ENCODE measurements at places on chromosomes 7 and 10.

DNA sequence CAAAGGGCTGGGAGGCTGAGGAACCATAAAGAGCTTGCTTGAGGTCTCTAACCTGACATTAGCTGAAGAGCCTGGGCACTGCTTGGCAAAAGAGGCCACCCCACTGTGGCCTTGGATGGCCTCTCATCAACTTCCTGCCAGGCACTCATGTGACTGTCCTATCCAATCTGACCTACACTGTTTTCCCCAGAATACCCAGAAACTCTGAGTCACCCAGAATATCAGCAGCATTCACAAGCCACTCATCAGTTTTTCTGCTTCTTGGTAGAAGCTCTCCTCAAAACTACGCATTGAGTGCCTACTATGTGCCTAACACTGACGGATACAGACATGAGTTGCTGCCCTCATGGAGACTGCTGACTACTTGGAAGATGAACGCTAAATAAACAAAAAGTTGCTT lies 4.1 kb upstream of the NT5C2 start:
- DNase-seq = peak; percentile 84

DNA sequence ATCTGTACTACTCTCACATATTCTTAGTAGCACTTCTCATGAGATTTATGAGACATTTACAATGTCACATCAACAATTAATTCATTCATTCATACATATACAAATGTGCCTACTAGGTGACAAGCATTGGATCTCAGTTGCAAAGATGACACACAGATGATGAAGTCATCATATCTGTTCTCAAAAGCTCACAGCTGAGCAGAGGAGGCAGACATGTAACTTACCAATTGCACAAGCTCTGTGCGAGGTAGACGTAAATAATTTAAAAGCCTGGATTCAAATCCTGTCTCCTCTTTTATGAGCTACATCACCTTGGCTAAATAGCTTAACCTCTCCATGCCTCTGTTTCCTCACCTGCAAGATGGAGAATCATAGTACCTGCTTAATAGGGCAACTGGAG lies 109.4 kb upstream of the FAM133B start:
- no peak for DNase-seq

GRCh38 chr7:74572301-74572979 lies 85.1 kb upstream of the GTF2I start:
- no peak for DNase-seq

DNA sequence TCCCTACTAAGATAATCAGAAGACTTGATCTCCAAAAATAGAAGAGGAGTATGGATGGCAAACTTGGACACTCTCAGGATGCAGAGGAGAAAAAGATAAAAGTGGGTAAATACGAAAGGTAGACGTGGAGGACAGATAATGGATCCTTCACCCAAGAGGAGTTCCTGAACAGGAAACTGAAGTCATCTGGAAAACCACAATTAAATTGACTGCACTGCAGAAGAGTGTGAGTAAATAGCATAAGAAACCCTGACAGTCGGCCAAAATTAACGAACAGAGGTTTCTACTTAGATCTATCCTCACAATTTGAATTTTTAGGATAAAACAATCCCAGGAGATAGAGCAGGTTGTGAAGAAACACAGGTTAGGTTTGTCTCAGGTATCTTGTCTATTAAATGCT lies 70.5 kb downstream of the SDK1 start:
- no peak for DNase-seq

- peak; percentile 26 for DNase-seq
These were observed 5.6 kb downstream of the LRRTM3 start for GRCh38 chr10:66931340-66931948.

DNA sequence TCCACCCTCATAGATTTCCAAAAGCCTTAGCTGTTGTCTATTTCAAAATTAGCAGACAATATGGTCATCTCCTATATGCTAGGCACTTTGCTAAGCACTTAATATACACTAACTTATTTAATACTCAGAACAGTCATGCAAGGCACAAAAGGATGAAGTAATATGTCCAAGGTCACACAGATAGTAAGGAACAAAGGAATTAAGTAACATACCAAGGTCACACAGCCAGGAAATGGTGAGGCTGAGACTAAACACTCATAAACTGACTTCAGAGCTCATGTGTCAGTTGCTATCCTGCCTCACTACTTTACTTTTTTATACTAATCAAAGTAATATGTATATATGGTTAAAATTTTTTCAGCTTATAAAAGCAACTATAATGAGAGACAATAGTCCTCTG lies 23.6 kb upstream of the HIBADH start:
- no peak for DNase-seq

DNA sequence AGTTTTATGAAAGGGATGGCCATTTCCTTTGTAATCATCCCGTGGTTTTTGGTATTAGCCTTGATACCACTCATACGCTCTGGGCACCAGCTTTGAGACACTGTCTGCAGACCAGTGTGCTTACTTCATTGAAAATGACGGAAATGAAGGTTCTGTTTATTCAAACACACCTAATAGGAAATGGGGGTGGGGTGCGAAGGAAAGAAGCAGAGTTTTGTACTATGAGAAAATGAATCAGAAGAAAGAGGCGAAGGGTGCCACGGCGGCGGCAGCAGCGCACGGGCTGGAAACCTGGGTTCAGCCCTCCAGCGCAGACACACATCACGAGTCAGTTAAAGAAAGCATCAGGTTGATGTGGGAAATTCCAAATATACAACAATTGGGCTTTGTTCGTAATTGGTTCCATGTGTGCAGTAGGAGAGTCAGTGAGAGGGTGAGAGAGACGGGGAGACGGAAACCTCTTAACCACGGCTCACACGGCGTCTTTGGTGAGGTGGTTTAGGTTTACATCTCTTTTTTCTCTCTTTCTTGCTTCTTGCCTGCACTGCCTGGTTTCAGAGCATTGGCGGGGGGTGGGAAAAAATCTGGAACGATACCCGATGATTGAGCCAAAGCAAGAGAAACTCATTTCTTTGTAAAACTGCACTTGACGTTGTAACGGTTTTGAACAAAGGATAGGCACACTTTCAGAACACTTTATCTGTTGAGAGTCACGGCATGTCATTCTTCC lies 321.2 kb downstream of the FRMD4A start:
- no peak for DNase-seq

DNA sequence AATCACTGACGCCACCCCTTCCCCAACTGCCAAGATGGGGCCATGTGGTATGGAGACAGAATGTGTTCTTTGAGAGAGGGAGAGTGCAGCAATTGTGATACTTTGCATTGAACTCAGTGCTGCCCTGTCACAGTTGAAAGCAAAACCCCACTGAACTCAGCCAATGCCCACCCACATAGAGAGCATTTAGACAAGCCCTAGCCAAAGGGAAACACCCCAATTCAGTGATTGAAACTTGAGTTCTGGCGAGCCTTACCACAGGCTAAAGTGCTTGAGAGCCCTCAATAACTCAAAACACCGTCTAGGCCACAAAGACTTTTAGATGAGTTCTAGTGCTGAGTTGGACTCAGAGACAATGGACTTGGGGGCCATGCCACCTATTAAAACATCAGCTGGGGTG lies 751.9 kb upstream of the POT1 start:
- no peak for DNase-seq

DNA sequence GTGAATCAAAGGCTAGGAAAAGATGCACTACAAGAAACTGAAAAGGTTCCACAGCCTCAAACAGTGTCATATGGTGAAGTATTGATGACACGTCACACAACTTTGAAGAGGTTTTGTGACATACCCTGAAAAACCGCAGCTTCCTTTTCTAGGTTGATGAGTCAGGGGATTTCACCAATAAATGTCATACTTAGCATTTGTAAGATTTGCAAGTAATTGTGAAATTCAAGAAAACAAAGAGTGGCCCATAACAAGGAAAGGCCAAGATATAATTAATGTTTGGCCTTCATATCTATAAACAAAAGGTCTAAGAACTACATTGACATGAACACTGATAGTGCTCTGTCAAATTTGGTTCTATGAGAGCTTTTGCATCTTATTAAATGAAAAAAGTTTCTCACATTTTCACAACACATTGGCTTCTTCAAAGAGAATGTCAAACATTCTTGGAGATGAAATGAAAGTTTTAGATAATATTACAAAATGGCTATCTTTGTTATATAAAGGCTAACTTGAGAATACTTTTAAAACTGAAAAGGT lies 62.0 kb upstream of the NAMPT start:
- DNase-seq = no peak

- DNase-seq = no peak
These were observed 56.3 kb upstream of the TMEM72 start for GRCh38 chr10:44854693-44855350.

- no peak for DNase-seq
These were observed 321.0 kb downstream of the TCERG1L start for GRCh38 chr10:130990486-130990885.

DNA sequence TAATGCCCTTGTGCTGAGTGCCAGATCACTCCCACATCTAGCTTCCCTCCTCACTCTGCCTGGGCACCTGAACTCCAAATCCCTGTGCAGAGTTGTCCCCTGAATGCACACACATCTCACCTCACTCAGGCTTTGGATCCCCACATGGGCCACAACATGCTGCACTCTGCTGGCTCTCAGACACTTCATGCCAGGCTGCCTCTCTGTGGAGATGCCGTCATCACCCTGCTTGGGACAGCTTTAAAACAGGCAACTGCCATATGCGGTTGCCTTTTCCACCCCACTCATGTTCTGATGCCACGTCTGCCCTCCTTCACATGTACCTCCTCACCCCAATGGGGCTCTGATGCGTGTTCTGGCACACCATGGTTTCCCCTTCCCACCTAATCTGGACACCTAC lies 477.0 kb downstream of the GFRA1 start:
- no peak for DNase-seq

- no peak for DNase-seq
These were observed 36.1 kb downstream of the KCTD7 start for GRCh38 chr7:66664590-66665293.

DNA sequence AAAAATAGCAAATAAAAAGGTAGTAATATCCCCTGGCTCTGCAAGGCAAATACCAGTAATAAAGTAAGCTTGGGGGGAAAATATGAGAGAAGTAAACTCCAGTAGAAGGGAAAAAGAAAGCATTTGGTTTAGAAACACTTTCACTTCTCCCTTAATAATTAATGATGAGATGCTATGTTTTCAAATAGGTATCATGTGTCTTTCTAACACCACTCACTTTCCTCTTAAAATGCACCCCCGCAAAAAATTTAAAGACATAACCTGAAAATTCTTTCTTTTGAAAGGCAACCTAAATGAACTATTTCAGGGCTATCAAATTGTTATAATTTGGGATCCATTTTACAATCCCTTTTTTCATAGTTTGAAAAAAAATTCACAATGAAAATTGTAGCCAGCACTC lies 240.3 kb downstream of the SNX10 start:
- no peak for DNase-seq

DNA sequence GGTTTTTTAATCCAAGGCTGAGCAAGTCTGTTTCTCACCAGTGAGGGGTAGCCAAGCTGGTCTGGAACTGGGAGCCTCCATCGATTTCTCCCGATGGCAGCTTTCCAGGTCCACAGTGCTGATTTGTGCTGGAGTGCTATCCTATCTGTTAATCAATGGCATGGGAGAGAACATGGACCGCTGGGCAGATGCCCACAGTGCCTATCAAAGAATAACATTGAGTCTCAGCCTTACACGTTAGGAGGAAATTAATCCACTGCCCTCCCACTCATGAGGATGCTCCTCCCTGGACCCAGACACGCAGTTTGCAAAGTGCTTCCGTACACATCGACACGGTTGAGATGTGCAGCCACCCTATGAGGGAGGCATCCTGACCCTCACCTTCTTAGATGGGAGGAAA lies 36.0 kb upstream of the CUX1 start:
- DNase-seq = no peak

DNA sequence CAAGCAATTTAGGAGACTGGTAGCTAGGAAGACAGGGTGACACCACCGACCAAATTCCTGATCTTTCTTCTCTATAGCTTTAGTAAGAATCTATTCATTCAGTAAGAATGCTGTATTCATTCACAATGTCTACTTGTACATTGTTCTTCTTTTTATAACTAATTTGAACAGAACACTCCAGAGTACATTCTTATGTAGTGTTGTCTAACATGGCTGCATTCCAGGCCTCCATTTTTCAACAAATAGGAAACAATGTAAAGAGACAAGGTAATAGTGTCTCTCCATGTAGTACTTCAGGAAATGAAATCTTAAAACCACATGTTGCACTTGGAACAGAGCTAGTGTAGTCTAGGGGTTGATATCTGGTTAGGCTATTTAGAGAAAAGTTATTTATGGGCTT lies 1.8 kb downstream of the VCL start:
- no peak for DNase-seq

GRCh38 chr10:106740-107139 lies 28.5 kb upstream of the ZMYND11 start:
- peak; percentile 45 for DNase-seq

GRCh38 chr7:22287412-22287811 lies 69.5 kb downstream of the RAPGEF5 start:
- DNase-seq = no peak
